Sigmoid colon (tissue), 7 donors: ENCODE measurements at places on chromosomes 2 and 18.

GRCh38 chr2:230600881-230601280 is 111.8 kb upstream of the CAB39 start:
- no peak for DNase-seq

DNA sequence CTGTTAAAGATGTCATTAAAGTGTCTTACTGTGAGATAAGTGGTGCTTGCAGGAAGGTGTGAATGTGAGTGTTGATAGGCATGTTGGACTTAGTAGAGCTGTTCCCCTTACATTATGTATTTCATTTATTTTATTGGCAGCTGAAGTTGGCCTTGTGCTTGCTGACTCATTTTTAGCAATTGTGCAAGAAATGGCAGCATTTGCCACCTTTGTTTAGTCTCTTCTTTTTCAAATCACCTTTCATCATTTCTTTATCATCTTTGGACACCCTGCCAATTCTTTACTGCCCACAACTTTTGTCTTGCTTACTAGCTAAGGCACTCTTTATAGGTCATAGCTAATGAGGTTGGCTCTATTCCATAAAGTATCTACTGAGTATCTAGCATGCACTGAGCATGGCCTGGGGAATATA is 130.3 kb upstream of the LYPD6 start:
- DNase-seq = no peak

- peak; percentile 29 for DNase-seq
Measured at GRCh38 chr18:48356909-48357631, 52.1 kb downstream of the ZBTB7C start.

DNA sequence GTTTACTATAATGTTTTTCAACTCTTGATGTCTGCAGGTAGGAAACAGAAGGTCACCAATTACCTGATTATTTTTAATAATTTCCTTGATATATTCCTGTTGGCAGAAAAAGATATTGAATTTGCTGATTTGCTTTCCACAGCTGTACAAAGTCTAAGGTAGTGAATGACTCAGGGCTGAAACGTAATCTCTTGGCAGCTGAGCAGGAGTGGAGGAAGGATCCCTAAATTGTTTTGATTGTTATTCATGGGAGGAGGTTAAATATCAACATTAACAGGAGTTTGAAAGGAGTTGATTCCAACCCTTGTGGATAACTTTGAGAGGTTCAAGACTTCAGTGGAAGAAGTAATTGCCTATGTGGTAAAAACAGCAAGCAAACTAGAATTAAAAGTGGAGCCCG is 345.2 kb upstream of the SLC8A1 start:
- no peak for DNase-seq
